Thyroid gland (tissue), 4 donors: ENCODE measurements at places on chromosomes 3 and 15. TPM values are rescaled to one million over a fixed set of nuclear protein-coding genes. Genes with fewer than 3 reads are reported as not detected.

- no peak for DNase-seq
- no peak overlapping the region for H3K27ac ChIP-seq
- H3K36me3 ChIP-seq, result no peaks in the 10 kb centered on the region
- no peaks in the 10 kb centered on the region for H3K27me3 ChIP-seq
- no peak overlapping the region for H3K4me3 ChIP-seq
- H3K4me1 ChIP-seq, result no peaks in the 10 kb centered on the region
Observed at GRCh38 chr3:39216176-39216790, 23.9 kb upstream of the XIRP1 start.

GRCh38 chr3:101676216-101676764 lies 642 bp downstream of the ZBTB11 start:
- H3K4me1 ChIP-seq, result peaks cover 10% of the 10 kb centered on the region
- no peaks in the 10 kb centered on the region for H3K27me3 ChIP-seq
- peak overlapping the region; percentile 98 for H3K27ac ChIP-seq
- H3K4me3 ChIP-seq, result peak overlapping the region; percentile 88
- H3K36me3 ChIP-seq, result peaks cover 15% of the 10 kb centered on the region

DNA sequence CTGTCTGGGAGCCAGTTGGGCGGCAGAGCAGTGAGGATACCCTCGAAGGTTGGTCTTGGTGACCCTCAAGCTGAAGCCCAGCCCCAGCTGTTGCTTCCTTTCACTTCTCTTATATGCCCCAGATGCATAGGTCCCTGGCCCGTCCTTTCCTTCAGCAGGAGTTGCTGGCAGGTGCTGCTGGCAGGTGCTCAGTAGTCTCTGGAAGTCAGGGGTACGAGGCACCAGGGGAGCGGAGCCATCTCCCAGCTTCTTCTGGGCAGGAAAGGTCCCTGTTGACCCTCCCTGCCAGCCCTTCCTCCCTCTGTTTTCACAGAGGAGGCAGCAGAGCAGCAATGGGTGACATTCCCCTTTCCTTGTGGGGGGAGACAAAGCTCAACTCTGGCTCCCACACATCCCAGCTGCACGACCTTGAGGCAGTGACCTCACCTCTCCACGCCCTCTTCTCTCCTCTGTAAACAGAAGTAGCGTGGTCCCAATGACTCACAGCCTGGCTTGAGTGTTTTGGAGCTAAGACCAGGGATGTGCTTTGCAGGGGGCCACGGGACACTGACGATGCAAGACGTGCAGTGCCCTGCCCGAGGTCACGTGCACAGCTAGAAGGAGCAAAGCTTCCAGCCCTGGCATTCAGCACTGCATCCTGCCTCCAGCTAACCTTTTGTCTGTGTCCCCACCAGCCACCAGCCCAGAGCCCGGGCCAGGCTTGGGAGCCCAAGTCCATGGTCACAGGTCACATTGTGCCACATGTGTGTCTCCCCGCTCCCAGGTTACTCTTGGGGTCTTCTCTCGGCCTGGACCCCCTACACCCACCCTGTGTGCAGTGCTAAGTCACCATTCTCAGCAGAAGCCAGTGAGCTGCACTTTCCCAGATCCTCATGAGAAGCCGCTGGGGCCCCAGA lies 49.7 kb downstream of the SLC6A6 start:
- H3K4me3 ChIP-seq, result no peak overlapping the region
- no peaks in the 10 kb centered on the region for H3K27me3 ChIP-seq
- peak; percentile 83 for DNase-seq
- H3K36me3 ChIP-seq, result peaks cover 14% of the 10 kb centered on the region
- peak overlapping the region; percentile 72 for H3K27ac ChIP-seq

GRCh38 chr3:14393440-14394106 lies 8.8 kb upstream of the SLC6A6 start:
- H3K27ac ChIP-seq, result no peak overlapping the region
- H3K4me1 ChIP-seq, result peaks cover 11% of the 10 kb centered on the region
- H3K27me3 ChIP-seq, result no peaks in the 10 kb centered on the region
- no peak overlapping the region for H3K4me3 ChIP-seq

DNA sequence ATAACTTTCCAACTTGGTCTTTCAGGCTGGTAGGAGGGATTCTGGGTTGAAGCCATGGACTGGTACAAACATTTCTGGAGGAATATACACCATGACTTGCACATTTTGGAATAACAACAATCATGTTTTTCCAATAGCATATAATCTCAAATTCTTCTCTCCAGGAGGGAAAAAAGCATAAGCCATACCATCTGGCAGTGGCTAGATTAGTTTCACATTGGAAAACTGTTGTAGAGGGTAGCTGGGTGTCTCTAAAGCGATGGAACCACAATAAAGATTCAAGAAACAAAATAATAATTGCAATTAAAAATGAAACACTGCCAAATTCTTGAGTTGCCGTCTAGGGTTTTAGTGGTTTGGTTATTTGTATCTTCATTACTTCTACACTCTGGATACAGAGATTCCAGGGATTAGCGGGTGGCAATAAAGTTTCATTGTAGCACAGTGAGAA lies 278.5 kb upstream of the RASGRP1 start:
- H3K4me3 ChIP-seq, result no peak overlapping the region
- no peaks in the 10 kb centered on the region for H3K36me3 ChIP-seq
- H3K27me3 ChIP-seq, result no peaks in the 10 kb centered on the region
- no peak for DNase-seq

RLBP1 gene
- not detected for total RNA-seq
